ENCODE measurements at places on chromosomes 2 and 18. TPM values are rescaled to one million over a fixed set of nuclear protein-coding genes. Genes with fewer than 3 reads are reported as not detected.
A peak's percentile ranks its signal among the peaks of the same experiment; 100 is the strongest.

SULT6B1 gene
- not detected for total RNA-seq

PAIP2B gene
- 29.7 TPM for total RNA-seq

NUP35 gene
- 62.4 TPM for total RNA-seq

DNA sequence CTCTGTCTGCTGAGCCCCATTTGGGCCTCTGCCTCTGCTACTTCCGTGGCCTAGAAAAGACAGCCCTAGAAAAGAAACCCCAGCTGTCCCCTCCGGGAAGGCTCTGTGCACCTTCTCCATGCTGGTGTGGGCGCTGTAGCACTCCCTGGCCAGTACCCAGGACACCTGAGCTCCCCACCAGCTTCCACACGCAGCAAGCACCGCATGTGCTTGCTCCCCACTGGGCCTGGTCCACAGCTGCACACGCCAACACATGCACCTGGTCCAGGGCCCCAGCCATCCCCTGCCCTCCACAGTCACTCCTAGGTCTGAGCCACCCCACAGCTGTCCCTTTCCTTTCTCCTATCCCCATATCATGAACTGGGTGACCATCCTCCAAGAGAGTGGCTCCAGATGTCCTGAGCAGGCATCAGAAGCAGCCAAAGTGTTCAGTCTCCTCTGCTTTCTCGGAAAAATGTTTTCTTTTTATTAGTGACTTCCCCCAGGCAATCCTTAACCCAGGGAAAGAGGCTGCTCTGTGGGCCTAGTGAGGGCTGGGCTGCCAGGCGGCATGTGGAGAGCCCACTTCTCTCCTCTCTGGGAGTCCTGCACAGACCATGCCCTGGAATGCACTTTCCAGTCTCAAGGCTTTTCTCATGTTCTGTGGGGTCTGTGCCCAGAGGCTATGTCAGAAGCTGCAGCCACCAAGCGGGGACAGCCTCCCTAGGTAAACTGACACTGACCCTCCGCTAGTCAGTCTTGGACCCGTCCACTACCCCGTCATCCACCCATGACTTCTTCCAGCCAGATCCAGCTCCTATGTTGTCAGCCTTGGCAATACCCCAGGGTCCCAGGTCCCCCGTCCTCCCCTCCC is 133.7 kb downstream of the KLHL29 start:
- DNase-seq, result no peak

GRCh38 chr2:14330884-14331283 is 301.6 kb upstream of the LRATD1 start:
- peak; percentile 80 for DNase-seq

- DNase-seq, result peak; percentile 8
These were observed 185.5 kb downstream of the C1D start for GRCh38 chr2:67877301-67877700.

- no peak for DNase-seq
These were observed 42.6 kb upstream of the MTCL1 start for GRCh38 chr18:8662560-8663255.

GRCh38 chr18:79092874-79093273 is 23.7 kb downstream of the ATP9B start:
- DNase-seq, result no peak

DNA sequence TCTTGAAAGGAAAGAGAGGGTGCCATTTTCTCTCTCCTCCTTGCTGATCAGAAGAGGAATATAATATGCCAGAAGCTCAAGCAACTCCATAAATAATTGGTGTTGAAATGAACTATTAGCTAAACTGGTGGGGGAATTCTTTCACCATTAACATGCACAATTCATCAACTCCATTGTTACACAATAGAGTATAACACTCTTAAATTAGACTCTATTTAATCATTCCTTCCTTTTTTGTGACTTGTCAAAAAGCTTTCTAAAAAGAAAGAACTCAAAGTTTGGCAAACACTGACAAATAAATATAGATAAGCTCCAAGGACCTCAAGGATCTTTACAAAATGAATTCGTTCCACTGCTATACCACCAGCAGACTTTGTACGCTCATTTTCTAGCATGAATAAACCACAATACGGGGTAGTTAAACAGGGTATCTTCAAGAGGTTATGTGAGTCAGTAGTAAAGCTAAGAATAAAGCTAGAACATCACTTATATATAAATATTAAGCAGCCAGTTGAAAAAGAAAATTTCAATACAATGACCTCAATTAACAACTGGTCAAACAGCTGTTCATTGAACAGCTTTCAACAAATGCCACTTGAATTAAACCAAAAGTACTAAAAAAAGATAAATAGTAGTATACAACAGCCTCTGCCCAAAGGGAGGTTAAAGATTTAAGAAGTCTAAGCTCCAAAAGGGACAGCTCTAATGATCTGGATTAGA is 6.4 kb downstream of the TRAK2 start:
- DNase-seq, result no peak

Data from GM23338 (cell line).